Omental fat pad (tissue), 4 donors: ENCODE measurements at places on chromosomes 3 and 15. TPM values are rescaled to one million over a fixed set of nuclear protein-coding genes. Genes with fewer than 3 reads are reported as not detected.
A peak's percentile ranks its signal among the peaks of the same experiment; 100 is the strongest.

DNA sequence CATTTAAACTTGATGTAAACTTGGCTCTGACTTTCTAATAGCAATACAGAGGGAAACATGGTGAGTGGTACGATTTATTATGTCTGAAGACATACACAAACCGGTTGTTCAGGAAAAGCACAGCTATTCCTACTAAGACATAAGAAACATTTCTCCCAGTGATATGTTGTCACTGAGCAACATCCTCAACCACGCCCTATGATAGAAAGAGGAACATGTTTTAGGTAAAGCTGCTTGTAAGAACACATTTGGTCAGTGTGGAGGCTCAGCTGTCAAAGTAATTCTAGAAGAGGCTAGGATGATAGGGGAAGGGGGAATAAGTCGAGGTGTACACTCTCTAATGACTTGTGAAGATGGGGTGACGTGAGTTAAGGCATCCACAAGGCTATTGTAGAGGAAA is 42.7 kb upstream of the B3GNT5 start:
- DNase-seq: no peak

- DNase-seq: no peak
Measured at GRCh38 chr3:183526838-183527427, 28.6 kb downstream of the KLHL6 start.

DNA sequence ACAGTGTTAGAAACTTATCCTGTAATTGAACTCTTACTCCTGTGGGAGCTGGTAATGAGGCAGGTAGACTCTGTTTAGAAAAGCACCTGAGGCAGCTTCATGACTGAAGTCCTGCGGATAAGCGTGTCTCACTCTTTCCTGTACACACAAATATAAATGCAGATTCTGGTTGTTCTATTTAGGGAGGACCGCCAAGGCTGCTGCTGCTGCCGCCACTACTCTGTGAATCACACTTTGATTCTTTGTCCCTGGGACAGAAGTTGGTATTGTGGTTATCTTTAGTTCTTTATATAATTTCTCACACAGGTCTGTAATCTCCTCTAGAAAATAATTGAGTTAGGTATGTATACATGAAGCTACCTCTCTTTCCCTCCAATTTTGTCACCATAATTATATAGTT is 3.6 kb downstream of the LSAMP start:
- DNase-seq: no peak

Gene SLC9C1
- total RNA-seq: 1.4 TPM

- DNase-seq: no peak
Measured at GRCh38 chr3:20909511-20909910, 723.5 kb upstream of the SGO1 start.

- no peak for DNase-seq
Measured at GRCh38 chr3:139629033-139629432, 48.7 kb downstream of the NMNAT3 start.

GRCh38 chr3:31776016-31776415 is 205.0 kb downstream of the OSBPL10 start:
- DNase-seq: no peak

DNA sequence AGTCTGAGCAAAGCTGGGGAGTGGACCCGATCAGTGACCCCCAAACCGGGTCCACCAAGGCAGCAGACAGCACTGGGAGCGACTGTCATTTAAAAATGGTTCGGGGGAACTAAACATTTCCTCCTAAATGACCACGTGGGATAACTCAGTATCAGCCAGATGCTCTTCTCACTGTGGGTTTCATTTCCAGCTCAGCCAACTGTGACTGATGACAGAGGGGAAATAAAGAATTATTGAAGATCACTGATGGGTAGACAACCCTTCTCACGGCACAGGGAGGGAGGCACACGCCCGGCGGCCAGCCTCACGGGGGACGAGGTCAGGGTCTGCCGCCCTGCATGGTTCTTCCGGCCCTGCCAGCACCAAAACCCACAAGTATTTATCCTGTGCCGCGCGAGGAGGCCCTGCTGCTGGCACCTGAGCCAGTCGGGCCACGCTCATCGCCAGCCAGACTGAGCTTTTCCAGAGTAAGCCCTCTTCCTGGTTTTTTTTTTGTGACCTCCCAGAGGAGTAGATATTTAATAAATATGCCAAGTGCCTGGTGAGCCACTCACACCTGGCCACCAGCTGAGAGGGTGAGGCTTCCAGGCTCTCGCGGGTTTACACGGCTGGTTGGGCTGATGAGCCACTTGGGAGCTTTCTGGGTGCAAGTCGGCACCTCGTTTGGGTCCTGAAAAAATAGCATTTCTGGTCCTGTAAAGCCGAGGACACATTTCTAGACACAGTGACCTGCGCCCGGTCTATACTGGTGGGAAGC is 6.2 kb downstream of the MELTF start:
- no peak for DNase-seq

- no peak for DNase-seq
Measured at GRCh38 chr15:76064375-76064774, 4.6 kb downstream of the TMEM266 start.

DNA sequence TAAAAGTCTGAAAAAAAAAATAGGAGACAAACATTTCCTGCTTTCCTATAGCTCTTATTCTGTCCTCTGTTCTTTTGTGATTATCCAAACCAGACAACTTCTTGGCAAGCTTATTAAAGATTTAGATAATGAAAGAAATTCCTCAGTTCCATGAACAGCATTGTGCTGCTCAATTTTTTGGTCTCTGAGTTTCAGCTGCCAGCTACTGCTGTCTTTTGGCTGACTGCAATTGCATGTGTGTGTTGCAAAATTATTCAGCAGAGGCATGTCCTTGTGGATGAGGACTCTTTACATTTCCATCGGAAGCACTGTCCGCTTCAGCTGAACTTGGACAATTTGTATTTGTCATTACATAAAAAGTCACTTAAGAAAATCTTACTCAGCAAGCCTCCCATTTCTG is 397.3 kb upstream of the RASGRP1 start:
- no peak for DNase-seq

- DNase-seq: no peak
Measured at GRCh38 chr3:115551016-115551415, 72.3 kb upstream of the GAP43 start.

- DNase-seq: no peak
Measured at GRCh38 chr3:54965746-54966145, 37.9 kb upstream of the LRTM1 start.

DNA sequence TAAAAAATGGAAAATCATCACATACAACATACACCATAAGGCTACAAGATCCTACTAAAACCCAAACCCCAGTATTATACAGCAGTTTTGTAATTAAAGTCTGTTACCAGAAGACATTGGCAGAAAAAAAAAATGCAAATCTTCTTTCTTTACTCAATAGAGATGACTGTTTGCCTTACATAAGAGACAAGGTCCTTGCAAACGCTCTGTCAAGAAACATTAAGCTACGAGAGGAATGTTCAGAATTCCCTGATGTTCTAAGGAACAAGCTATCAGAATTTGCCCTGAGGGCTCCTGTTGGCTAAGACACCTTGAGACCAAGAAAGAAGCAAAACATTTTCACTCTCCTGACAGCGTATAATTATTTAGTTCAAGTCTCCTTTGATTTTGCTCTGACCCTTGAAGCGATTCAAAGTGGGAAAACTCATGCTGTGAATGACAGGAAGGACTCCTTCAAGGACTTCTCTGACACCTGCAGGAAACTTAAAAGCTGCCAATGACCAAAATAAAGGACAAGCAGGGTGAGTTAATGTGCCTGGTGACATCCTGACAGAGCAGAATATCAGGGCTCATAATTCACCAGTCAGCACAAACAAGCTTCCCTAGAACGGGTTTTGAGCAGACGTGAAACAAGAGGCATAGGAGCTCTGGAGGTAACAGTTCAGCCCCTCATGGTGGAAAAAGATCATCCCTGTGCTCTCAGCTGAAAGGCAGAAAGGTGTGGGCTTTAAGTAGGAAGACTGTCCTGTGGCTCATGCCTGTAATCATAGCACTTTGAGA is 2.5 kb downstream of the SCAMP2 start:
- no peak for DNase-seq

Gene TRIM42
- total RNA-seq: not detected

DNA sequence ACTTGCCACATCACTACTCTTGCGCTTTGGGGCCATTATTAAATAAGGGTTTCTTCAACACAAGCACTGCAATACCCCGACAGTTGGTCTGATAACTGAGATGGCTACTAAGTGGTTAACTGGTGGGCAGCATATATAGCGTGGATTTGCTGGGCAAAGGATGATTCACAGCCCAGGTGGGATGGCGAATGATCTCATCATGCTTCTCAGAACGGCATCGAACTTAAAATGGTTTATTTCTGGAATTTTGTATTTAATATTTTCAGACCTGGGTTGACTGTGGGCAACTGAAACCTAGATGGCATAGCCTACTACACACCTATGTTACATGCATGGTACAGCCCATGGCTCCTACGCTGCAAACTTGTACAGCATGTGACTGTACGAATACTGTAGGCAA is 26.8 kb upstream of the TKT start:
- no peak for DNase-seq

DNA sequence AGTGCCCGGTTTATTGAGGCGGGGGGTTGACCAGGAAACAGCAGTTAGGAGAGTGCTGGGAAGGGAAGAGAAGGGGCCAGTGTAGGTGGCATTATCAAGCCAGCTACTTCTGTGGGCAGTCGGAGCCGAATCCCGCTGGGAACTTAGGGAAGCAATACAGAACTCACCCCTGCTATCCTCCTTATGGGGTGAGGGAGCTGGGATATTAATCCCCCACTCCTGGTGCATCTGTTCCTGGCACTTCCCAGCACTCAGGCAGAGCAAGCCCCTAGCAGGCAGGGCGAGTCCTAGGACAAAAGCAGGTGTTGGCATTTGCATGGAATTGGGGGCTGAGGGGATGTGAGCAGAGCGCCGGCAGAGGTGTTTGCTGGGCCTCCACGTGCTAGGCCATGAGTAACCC is 48.6 kb downstream of the SMAD6 start:
- DNase-seq: no peak

- no peak for DNase-seq
Measured at GRCh38 chr3:81195478-81195877, 566.0 kb downstream of the GBE1 start.

- no peak for DNase-seq
Measured at GRCh38 chr3:188776447-188776846, 395.3 kb upstream of the TPRG1 start.

DNA sequence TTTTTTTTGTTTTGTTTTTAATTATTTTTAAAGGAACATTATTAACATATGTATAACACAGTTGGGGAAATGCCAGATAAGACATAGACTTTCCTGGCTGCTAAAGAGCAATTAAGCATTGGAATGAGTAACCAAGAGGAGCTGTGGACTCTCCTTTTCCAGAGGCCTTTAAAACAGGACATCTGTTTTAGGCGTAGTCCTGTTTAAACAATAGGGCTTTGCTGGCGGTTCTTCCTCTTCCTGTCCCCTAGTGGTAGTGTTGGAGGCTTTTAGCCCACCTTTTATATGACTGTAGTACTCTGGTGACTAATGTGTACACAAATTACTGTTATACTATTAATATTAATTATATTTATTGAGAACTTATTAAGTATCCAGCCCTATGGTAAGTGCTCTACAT is 81.9 kb downstream of the PPARG start:
- no peak for DNase-seq

Gene FBXW12
- total RNA-seq: not detected

- DNase-seq: no peak
Measured at GRCh38 chr3:189165092-189165612, 6.6 kb upstream of the TPRG1 start.

Gene AADACL2
- 1.1 TPM for total RNA-seq

DNA sequence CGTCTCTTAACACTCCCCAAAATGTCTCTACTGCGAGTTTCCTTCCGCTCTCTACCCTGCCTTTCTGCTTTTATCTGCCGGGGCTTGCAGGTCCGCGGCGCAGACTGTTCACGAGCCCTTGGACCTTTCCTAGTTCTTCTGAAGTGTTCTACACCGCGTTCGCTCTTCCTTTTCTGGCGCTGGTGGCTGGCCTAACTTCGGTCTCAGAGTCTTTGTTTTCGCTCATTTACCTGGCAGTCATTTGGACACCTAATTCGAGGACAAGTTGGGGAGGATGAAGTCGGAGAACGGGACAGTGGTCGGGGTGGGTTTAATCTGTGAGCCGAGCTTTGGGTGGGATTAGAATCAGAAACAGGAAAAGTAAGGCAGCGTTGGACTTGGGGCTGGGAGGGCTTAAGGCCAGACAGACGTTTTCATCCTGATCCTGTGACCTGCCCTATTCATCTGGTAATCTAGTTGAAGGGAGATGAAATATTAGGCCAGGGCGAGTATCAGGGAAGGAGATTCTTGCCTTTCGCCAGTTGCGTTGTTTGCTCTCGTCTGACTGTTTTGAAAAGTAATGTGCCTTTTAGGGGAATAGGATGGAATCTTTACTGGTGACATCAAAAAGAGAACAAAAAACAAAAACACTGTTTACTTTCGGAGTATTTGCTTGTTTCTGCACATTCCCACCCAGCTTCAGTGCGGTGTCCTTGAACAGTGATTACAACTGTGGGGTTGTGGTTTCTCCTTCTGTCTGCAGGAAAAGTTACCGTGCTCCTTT is 1.8 kb downstream of the DIPK2A start:
- peak; percentile 28 for DNase-seq

DNA sequence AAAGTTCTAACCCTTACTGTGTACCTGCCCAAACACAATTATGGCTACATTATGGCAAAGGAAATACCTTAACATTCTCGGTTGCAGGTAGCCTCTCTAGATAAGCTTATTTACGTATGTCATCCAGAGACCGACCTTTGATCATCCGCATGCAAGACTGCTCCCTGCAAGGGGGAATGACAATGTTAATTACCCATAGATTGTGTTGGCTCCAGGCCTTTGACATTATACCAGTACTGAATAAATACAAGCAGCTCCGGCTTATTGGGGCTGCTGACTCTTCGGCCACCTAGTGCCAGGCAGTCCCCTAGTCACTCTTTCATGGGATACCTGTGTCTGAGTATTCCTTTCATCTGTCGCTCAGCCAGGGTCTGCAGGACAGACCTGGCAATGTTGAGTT is 223.5 kb downstream of the DTWD1 start:
- DNase-seq: no peak

GRCh38 chr3:73018790-73019441 is 22.3 kb downstream of the PPP4R2 start:
- no peak for DNase-seq

DNA sequence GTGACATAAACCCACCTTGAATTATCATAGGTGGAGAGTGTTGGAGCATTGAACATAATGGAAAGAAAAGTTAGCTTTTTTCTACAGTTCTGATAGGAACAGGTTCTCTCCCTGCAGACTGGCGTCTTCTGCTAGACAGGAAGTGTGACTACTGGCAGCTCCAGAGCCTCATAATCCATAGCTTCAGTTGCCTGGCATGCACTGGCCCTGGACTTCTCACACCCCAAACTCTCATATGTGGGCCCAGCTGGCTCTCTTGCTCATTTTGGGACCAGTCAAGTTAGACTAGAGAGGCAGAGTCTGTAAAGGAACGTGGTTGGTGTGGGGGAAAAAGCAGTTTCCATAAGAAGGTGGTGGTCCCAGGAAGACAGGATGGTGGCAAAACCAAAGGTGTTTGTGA is 180.1 kb downstream of the VGLL4 start:
- no peak for DNase-seq
